Activated naive CD8-positive, alpha-beta T cell treated with anti-CD3 and anti-CD28 coated beads, Interleukin-2, amount 50 U/mL, for 16 hours (primary cell): ENCODE measurements at places on chromosomes 3 and 15.

- DNase-seq, result no peak
Observed at GRCh38 chr3:178381971-178382448, 154.2 kb upstream of the KCNMB2 start.

- DNase-seq, result no peak
Observed at GRCh38 chr15:101110681-101111569, 140.9 kb downstream of the CHSY1 start.

- no peak for DNase-seq
Observed at GRCh38 chr3:166279636-166280035, 442.4 kb upstream of the BCHE start.

DNA sequence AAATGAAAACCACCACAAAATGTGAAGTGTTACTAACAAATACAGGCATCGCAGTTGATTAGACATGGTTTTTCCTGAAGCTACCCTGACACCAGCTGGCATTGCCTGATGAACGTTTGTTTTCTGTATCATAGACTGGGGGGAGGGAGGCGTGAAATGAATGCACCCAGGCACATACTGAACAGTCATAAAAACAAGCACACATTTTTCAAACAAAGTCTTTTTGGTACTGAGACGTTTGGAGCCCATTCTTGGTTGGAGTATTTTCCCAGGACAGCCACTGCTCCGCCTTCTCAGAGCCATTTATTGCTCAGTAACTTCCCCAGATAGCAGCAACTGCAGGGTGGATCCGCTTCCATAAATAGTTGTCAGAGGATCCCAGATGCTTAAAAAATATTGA is 52.4 kb downstream of the KLF13 start:
- DNase-seq, result no peak

DNA sequence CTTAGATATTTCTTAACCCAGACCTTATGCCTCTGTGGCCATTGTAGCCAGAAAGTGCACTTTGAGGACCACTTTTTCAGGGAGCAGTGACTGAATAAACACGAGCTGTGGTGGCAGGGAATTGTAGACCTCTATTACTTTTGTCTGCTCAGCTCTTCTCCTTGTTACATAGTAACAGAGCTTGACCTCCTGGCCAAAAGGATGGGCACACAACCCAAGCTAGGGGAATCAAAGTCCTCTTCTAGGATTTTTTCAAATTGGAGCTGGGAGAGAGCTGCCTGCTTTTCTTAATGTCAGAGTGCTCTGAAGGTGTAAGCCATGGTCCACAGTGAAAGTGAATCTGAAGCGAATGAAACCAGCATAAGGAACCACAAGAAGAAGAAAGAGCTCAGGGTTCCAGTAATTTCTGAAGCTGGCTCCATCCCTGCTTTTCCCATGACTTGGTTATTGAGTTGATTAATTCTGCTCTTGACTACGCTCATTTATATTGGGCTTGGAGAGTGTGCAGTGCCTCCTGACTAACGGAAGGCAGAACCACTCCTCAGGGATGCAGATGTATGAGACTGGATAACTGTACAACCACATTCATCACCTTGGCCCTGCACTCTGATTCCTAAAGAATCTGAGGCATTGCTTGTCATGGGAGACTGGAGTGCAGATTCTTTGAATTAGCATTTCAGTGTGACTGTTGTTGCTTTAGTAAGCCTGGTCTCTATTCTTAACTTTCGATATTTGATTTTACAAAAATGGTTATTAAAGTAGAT is 60.9 kb downstream of the TLNRD1 start:
- no peak for DNase-seq

- no peak for DNase-seq
Observed at GRCh38 chr15:49877873-49878521, 241.0 kb downstream of the ATP8B4 start.

GRCh38 chr15:47398132-47398531 is 319.2 kb upstream of the SEMA6D start:
- no peak for DNase-seq

DNA sequence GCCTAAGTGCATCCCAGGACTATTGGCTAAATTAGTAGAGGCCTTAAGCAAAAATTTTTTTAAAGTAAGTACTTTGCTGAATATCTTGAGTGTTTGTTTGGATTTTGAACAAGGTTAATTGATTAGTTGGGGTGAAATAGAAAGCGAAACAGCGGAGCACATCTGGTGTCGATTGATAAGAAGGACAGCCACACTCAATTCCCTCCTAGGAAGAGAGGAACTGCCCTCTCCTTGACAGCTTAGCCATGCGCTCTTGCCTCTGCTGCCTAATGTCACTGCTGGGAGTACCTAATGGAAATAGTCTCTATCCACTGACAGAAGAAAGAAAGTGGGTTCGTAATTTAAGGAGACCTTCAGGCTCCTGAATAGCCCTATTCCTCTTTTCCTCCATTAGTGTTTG is 943.6 kb downstream of the DIPK2A start:
- DNase-seq, result no peak

DNA sequence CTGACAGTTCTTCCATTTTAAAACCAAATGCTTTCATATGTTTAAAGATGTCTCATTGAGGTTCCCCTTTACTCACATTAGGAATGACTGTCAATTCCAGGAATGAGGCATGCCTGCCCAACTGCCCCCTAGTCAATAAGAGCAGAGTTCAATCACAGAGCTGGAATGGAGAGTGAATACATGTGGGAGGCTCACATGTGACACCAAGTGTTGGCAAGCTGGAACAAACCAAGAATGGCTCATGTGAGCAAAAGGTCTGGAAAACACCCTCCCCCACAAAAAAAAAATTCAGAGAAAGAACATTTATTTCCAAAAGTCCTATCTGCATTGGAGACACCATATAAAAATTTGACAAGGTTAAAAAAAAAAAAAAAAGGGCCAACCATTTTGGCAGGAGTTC is 3.7 kb downstream of the PBRM1 start:
- no peak for DNase-seq

GRCh38 chr3:9781978-9782603 is 10.2 kb downstream of the TADA3 start:
- DNase-seq, result no peak

DNA sequence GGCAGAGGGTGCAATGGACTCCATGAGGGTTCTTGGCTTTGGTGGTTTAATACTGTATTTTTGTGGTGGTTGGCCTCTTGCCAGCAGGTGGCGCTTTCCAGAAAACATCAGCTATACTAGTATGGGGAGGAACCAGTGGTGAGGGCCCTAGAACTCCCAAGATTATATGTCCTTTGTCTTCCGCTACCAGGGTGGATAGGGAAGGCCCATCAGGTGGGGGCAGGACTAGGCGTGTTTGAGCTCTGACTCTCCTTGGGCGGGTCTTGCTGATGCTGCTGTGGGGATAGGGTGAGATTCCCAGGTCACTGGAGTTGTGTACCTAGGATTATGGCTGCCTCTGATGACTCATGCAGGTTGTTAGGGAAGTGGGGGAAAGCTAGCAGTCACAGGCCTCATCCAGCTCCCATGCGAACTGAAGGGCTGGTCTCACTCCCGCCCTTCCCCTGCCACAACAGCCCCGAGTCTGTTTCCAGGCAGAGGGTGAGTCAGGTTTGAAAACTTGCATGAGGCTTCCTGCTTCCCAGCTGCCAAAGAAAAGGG is 357.7 kb downstream of the OTOL1 start:
- DNase-seq, result no peak
